Caco-2 (cell line): ENCODE measurements at places on chromosomes 3 and 15. TPM values are rescaled to one million over a fixed set of nuclear protein-coding genes. Genes with fewer than 3 reads are reported as not detected.
A peak's percentile ranks its signal among the peaks of the same experiment; 100 is the strongest.

GRCh38 chr3:31942446-31942845, 38.6 kb downstream of the OSBPL10 start:
- no peak for DNase-seq

DNA sequence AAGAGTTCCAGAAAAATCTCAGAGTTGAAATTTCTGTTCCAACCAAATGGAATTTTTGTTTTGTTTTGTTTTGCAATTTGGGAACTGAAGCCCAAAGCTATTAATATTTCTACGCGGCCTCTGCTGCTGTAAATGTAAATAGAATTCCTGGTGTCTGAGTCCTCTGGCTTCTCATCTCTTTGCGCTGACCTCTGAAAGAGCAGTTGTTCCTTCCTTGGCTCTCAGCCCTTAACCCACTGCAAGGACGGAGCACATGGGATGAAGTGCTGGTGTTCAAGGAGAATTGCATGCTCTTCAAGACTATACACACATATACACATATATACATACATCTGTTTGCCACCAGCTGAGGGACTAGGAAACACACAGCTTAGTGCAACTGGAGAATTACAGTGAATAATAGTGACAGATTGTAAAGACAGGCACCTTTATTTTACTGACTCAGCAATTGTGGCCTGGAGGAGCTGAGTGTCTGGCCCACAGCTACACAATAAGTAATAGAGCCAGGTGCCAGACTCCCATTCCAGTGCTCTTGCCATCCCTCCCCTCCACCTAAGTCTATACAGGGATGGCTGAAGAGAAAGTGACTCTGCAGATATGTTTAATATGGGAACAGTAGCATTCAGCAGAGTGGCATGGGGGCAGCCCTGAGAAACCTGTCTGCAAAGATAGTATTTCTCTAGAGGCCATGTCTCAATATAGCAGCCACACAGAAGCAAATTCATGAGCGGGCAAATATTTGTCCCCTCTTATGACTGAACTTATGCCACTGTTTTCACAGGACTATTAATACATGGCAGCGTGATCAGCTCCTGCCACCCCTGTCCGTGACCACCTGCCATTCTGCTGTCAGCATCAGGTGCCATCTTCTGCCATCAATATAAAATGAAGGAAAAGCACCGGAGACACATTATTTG, 42.3 kb downstream of the NEK10 start:
- no peak for DNase-seq

- no peak for DNase-seq
These were observed 6.8 kb downstream of the CACNA1D start for GRCh38 chr3:53501178-53501577.

- no peak for DNase-seq
These were observed 60.5 kb downstream of the SPTSSB start for GRCh38 chr3:161310649-161311423.

DNA sequence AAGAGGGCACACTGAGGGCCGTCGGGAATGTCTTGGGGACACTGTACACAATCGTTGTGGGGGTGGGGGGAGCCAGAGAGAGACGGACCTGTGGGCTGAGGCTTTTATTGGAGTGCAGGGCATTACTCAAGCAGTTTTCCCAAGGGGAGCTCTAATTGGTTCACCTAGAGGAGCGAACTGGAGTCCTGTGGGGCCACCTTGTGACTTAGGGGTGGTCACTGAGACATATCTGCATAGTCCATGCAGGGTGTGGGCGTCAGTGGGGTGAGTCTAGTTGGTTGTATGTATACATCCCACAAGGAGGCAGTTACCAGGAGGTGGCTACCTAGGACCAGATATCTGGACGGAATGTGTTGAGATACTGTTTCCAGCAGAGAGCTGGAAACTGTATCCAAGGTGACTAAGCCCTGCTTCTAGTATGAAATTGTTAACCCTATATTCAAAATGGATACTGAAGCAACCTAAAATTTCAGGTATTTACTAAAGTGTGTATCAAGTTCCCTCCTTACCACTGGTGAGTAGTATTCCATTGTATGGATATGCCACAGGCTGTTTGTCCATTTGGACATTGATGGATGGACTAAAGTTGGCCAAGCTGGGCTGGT, 2.6 kb upstream of the PIGZ start:
- peak; percentile 59 for DNase-seq

DNA sequence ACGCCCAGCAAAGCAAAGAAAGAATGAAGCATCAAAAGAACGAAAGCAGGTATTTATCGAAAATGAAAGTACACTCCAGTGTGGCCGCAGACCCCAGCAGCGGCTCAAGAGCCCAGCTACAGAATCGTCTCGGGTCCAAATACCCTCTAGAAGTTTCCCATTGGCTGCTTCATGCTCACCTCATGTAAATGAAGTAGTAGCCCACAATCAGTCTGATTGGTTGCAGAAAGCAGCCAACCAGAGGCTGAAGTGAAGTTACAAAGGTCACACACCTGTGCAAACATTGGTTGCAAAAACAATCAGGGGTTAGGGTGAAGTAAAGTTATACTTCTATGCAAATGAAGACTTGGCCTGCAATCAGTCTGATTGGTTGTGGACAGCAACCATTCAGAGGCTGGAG, 32.0 kb downstream of the SV2B start:
- DNase-seq, result peak; percentile 40

- no peak for DNase-seq
These were observed 172.6 kb upstream of the UMPS start for GRCh38 chr3:124557433-124558232.

DNA sequence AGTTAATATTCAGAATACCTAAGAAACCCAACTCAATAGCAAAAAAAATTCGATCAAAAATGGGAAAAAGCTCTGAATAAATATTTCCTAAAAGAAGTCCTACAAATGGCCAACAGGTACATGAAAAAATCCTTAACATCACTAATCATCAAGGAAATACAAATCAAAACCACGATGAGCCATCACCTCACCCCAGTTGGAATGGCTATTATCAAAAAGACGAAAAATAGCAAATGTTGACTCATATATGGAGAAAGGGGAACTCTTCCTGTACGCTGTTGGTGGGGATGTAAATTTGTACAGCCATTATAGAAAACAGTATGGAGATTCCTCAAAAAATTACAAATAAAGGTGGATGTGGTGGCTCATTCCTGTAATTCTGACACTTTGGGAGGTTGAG, 29.6 kb upstream of the SGO1 start:
- no peak for DNase-seq

GRCh38 chr3:172104471-172105072, 65.2 kb downstream of the FNDC3B start:
- DNase-seq, result no peak

DNA sequence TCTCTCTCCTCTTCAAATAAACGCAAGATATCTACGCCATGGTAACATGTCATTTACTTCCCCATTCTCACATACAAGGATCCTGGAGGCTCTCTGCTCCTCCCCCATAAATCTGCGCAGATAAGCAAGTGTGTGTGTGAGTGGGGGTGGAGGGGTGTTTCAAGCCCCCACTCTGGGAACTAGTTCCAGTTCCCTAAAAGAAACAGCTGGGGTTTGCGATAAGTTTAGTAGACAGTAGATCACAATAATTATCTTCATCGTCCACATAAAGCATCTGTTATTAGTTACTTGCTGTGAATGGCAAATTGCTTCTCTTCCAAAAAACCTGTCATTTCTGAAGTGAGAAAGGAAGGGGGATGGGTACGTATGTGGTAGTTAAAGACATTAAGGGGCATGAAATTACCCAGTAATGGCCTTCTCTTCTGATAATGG, 79.8 kb downstream of the RBPMS2 start:
- no peak for DNase-seq

- no peak for DNase-seq
These were observed 87.7 kb upstream of the MNS1 start for GRCh38 chr15:56552659-56553058.

DNA sequence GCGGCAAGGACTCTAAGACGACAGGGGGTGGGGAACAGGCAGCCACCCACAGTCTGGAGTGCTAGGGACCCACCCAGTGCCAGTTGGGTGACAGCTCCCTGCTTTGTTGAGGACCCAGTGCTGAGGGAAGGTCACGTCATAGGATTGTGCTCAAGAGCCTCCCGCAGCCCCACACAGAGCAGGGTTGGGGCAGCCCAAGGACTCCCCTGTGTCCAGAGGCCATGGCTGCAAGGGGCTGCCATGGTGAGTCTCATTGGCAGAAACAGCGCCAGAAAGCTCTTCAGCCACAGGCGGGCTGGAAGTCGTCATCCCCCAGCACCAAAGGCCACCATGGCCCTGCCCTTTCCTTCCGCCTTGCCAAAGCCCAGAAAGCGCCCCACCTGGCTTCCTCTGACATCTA, 37.0 kb upstream of the PLXNA1 start:
- DNase-seq, result no peak

- peak; percentile 79 for DNase-seq
These were observed 119.6 kb downstream of the ASB7 start for GRCh38 chr15:100721758-100722550.

GRCh38 chr3:192042116-192042515, 581.2 kb downstream of the PYDC2 start:
- DNase-seq, result no peak

- DNase-seq, result no peak
These were observed 84.2 kb upstream of the WNT5A start for GRCh38 chr3:55571216-55571813.

- DNase-seq, result no peak
These were observed 19.0 kb upstream of the CLEC3B start for GRCh38 chr3:45007091-45007490.

GRCh38 chr3:54957711-54958110, 29.9 kb upstream of the LRTM1 start:
- no peak for DNase-seq

GRCh38 chr3:187878772-187879518, 133.7 kb upstream of the BCL6 start:
- DNase-seq, result no peak

GRCh38 chr3:100912976-100913545, 80.2 kb downstream of the ABI3BP start:
- DNase-seq, result no peak

- DNase-seq, result no peak
These were observed 72.5 kb downstream of the MGLL start for GRCh38 chr3:127749787-127750225.

DNA sequence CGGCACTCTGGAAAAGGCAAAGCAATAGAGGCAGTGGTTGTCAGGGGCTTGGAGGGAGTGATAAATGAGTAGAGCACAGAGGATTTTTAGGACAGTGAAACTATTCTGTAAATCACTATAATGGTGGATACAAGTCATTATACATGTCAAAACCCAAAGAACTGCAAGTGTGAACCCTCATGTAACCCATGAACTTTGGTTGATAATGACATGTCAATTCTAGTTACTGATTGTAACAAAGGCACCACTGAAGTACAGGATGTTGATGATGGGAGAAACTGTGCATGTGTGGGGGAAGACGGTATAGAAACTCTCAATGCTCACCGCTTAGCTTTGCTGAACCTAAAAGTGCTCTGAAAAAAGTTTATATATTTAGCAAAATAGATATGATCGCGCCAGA, 36.0 kb downstream of the BTLA start:
- DNase-seq, result no peak

DNA sequence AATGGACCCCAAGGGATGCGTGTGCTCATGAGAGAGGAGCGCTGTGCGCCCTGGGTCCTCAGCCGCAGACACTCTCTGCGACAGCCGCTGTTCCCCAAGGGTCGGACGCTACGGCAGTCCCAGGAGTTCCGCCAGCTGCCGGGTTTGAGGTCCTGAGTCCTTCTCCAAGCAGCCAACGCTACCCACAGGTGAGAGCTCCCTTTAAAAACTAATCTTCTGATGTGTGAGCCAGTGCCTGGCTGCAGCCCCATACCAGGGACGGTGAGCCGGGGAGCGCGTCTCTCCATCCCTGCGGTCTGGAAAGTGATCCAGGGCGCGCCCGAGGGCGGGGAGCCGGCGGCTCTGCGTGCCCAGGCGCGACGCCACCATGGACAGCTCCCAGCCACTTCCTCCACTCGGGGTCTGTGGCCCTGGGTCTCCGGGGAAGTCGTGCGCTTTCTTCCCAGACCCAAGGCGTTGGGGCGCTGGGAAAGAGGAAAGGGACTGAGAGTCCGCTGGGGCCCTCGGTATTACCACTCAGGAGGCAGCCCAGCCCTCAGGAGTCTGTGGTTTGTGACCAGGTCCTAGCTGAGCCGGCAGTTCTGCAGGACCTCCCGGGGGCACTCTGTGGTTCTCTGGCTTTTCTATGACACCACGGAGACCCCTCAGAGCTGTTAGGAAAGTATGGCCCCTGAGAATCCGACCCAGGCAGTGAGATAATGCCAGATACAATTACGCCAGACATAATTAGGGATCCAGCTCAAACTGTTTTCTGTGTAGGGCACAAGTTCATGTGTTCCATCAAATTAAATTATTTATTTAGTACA, 1.4 kb downstream of the CEMIP start:
- peak; percentile 69 for DNase-seq

- no peak for DNase-seq
These were observed 454.7 kb downstream of the SQOR start for GRCh38 chr15:46089467-46089935.

DNA sequence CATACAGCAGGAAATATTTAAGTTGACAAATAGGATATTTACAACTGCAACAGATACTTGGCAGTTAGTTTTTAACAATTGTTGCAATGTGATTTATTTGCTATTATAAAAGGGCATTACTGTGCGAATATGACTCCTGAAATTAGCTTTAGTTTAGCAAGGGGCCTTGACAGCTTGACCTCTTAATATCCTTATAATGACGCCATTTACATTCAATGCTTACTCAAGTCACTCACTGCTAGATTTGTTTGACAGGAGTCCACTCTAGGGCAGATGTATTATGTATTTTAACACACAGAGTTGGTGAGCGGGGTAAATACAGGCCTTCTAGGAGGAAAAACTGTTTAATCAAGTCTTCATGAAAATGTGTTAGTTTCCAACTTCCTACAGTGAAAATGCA, 58.1 kb upstream of the C15orf61 start:
- no peak for DNase-seq

GRCh38 chr15:44094781-44095180, 100.3 kb downstream of the FRMD5 start:
- no peak for DNase-seq

DNA sequence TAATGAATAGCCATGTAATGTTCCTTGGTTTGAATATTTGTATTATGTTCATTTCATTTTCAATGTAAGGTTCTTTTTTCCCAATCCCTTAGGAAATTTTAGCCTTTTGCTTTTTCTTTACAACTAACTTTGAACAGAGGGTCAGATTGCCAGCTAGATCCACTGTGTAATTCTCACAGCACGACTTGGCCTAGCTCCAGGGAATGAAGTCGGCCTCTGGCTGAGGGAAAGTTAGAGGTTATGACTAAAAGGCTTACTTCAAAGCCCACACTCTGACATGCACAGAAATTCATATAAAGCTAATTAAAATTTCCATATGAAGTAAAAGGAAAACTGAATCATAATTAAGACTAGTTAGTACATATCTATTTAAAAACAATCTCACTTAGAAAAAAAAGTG, 38.7 kb downstream of the ROBO1 start:
- no peak for DNase-seq

Gene TLR9
- total RNA-seq, result not detected in 2 replicates

Gene ERICH6
- not detected in 2 replicates for total RNA-seq

Gene SLC28A2
- 0.11 and 0.14 TPM in 2 replicates for total RNA-seq

Gene CHRNA3
- not detected in 2 replicates for total RNA-seq

Gene CAMKV
- 13.1 and 15.6 TPM in 2 replicates for total RNA-seq

Gene GABRB3
- total RNA-seq, result not detected in 2 replicates

Gene MUC4
- total RNA-seq, result 0.21 and 0.36 TPM in 2 replicates

Gene TRAT1
- not detected in 2 replicates for total RNA-seq

Gene RLBP1
- total RNA-seq, result not detected in 2 replicates

Gene MUSTN1
- 1.8 TPM in 1 of 2 replicates, not detected in the other for total RNA-seq

Gene FAM43A
- 3.5 and 4.0 TPM in 2 replicates for total RNA-seq

Gene TM6SF1
- total RNA-seq, result not detected in 2 replicates

Gene KLHL6
- total RNA-seq, result not detected in 2 replicates

Gene USP13
- 16.2 and 18.2 TPM in 2 replicates for total RNA-seq

Gene GOLGA6B
- not detected in 2 replicates for total RNA-seq

Gene USP50
- 0.57 TPM in 1 of 2 replicates, not detected in the other for total RNA-seq

Gene ZIC1
- not detected in 2 replicates for total RNA-seq

Gene PDZRN3
- 12.5 and 13.6 TPM in 2 replicates for total RNA-seq

Gene SHC4
- total RNA-seq, result not detected in 2 replicates

Gene EIF3J
- total RNA-seq, result 179 and 182 TPM in 2 replicates
